Amygdala (tissue), 56 donors: ENCODE measurements at places on chromosomes 3 and 15.

DNA sequence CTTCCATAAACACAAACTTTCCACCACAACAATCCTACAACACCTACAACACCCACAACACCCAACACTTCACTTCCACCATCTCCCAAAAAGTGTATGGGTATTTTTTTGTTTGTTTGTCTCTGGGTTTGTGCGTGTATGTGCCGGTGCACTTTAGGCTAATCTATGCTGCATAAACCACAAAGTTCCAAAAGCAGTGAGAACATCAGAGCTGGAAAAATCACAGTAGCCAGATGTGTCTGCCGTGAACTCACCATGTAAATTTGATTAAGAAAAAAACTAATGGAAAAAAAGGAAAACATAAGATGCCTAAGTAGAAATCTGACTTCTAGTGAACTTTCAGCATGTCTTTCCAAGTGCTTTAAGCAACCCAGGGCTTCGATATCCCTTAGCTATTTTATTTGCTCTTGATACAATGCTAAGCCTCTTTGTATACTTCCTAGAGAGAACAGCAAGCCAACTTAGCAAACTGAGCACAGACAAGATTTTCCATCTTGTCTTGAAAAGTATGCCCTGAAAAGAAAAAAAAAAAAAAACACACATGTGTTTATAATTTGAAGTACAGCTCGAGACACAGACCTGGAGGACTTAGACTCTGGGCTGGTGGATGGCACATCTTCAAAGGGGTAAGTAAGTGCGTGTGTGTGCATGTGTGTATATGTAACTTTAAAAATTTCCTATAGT lies 91.4 kb downstream of the WWTR1 start:
- no peak for DNase-seq

- DNase-seq: no peak
Measured at GRCh38 chr15:49696433-49696832, 75.6 kb downstream of the DTWD1 start.

DNA sequence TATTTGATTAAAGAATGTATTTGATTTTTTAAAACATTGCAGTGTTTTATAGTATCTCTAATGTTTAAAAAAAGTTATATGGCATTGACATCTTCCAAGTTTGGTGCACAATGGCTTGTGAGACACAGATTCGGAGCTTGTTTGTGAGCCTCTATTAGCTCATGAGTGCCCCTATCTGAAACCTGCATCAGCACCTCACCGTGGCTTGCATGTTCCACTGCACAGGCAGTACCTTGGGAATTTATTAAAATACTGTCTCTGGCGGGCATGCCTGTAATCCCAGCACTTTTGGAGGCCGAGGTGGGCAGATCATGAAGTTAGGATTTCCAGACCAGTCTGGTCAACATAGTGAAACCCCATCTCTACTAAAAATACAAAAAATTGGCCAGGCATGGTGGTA lies 6.8 kb upstream of the RTP2 start:
- DNase-seq: no peak

DNA sequence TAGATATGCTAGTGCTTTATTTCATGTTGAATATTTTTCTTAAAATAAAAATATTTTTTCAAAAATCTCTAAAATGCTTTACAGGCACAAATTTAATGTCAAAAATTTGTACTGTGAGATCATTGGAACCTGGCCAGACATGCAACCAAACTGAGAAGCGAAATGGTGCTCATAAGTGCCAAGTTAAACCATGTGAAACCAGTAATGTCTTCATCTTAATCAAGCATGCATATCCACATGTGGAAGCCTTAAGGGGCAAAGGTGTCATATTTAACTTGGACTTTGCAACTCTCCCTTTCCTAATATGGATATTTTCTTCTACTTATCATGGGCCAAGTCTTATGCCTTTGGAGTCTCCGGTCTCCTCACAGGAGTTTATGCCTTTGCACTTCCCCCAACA lies 208.9 kb upstream of the COL8A1 start:
- no peak for DNase-seq

GRCh38 chr3:100893590-100893989 lies 99.6 kb downstream of the ABI3BP start:
- no peak for DNase-seq

- no peak for DNase-seq
Measured at GRCh38 chr15:50128266-50128665, 9.2 kb upstream of the ATP8B4 start.

DNA sequence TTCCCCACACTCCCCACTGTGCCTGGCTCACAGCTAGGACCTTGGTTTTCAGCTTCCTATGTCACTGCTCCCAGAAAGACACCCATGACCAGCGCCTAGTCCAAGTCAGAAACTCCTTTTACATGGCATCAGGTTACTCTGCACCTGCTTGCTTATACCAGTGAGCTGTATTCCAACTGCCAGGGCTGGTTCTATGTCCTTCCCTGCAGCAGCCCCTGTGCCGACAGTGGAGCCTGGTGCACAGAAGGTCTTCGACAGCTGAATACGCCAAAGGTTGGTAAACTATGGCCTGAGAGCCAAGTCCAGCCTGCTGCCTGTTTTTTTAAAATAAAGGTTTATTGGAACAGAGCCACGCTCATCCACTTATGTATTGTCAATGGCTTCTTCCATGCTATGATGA lies 102.5 kb downstream of the IQSEC1 start:
- no peak for DNase-seq

- DNase-seq: no peak
Measured at GRCh38 chr15:58980351-58980939, 7.0 kb upstream of the RNF111 start.

DNA sequence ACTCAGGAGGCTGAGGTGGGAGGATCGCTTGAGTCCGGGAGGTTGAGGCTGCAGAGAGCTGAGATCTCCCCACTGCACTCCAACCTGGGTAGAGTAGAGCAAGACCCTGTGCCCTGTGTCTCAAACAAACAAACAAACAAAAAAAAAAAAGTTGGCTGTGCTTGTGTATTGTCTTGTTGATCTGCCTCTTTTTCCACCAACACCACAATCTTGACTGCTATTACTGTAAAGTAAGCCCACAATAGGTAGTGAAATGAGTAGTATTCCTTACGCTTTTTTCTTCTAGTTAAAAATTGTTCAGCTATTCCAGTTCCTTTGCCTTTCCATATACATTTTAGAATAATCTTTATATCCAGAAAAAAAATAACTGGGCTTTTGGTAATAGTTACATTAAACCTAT lies 35.5 kb downstream of the PTH1R start:
- no peak for DNase-seq

DNA sequence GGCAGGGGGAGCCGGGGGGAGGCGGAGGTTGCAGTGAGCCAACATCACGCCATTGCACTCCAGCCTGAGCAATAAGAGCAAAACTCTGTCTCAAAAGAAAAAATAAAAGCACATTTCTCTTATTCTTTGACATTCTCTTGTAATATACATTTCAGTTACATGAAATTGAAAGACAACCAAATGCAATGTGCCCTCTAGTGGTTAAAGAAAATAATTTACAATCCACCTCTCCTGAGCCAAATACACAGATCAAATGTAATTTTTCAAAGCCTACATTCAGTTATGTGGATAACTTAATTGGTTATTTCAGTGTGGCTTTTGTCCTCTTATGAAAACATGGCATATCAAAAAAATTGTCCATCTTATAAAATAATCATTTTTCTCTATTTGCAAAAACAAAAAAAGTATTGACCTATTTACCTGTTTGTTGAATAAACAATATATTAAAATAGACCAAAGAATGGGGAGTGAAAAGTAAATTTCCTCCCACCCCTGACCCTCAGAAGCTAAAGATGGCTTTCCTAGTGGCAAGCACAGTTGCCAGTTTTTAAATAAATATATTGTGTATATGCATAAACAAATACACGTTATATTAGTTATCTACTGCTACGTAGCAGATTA lies 14.2 kb upstream of the U2SURP start:
- DNase-seq: no peak

DNA sequence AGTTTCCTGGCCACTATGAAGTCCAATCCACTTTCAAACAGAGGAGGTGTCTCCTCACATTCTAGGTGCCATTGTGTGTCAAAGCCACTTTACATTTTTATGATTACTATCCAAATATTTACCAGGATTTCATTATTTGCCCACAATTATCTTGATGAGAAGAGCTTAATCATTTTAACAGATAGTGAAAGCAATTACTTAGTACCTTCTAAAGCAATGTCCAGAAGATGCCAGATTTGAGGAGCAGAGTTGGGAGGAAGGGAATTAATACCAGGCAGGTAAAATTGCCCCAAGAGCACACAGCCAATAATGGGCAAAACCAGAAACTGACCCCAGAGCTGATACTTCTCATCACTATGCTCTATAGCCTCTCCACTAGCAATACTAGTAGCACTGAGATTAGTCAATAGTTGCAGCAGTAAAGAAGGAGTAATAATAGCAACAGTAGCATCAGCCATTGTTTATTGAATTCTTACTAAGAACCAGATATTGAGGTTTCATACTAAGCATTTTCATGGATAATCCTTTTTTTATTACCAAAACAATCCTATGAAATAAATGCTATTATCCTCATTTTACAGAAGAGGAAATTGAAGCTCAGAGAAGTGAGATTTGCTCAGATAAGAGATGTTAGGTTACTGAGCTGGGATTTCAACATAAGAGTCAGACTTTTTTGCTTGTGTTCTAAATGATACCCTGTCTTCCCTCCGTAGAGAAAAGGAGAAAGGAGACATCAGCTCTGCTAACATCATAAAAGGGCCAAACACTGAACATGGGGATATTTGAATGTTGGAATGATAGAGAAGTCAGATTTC lies 509.3 kb upstream of the CFAP20DC start:
- no peak for DNase-seq

DNA sequence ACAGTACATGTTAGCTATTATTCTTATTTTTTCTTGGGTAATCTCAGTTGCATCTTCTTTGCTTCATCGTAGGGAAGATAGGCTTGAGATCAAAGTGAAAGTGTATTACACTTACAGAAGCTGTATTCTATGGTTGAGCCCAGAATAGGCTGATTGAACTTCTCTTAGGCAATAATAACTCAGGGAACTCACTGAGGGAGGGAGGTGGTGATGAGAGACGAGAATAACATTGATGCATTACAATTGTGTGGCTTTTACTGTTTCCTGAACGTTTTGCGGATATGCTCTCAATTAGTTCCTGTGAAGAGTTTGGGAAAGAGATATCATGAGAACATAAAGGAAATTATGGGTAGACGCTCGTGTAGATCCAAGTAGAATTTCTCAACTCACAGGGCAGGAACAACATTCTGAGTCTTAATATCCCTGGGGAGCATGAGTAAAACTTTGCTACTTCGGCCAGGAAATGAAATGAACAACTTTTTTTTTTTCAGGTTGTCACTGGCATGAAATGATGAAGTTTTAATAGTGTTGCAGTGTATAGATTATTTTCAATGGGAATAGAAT lies 302.2 kb downstream of the TUSC7 start:
- DNase-seq: no peak

DNA sequence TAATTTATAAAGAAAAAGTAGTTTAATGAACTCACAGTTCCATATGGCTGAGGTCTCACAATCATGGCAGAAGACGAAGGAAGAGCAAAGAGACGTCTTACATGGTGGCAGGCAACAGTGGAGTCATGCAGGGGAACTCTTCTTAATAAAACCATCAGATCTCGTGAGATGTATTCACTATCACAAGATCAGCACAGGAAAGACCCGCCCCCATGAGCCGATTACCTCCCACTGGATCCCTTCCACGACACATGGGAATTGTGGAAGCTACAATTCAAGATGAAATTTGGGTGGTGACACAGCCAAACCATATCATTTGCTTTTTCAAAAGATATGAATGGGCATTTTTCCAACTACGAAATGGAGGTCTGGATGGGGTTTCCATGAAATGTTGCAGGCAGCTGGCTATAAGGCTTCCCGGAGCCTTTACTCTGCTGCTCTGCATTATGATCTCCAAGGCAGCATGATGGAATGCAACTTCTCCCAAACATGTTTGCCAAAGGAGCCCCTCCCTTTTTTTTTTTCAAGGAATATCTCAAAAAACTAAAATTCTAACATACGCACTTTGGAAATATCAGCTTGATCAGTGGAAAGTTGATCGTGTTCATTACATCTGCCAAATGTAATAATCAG lies 189.7 kb downstream of the MEX3B start:
- DNase-seq: no peak

GRCh38 chr3:160748787-160749186 lies 7.2 kb upstream of the PPM1L start:
- DNase-seq: no peak

GRCh38 chr3:175713268-175713667 lies 854.1 kb downstream of the NAALADL2 start:
- no peak for DNase-seq

GRCh38 chr3:8983026-8983425 lies 19.8 kb upstream of the RAD18 start:
- DNase-seq: no peak

DNA sequence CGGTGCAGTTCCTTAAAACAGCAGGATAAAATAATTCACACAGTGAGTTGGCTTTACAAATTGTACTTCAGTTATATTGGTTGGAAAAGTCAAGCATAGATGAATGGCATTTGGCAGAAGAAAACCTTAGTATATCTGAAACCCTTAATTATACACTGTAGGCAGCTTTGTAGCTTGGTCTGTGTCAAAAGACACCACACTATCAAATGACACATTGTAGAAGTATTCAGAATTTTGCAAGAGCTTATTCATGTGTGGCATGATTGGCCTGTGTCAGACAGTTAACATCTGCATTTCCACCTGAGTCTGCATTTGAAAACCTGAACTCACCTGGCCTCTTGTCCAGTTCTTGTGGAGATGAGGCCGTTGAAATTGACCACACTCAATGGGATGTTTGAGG lies 13.8 kb downstream of the TMEM266 start:
- DNase-seq: no peak

DNA sequence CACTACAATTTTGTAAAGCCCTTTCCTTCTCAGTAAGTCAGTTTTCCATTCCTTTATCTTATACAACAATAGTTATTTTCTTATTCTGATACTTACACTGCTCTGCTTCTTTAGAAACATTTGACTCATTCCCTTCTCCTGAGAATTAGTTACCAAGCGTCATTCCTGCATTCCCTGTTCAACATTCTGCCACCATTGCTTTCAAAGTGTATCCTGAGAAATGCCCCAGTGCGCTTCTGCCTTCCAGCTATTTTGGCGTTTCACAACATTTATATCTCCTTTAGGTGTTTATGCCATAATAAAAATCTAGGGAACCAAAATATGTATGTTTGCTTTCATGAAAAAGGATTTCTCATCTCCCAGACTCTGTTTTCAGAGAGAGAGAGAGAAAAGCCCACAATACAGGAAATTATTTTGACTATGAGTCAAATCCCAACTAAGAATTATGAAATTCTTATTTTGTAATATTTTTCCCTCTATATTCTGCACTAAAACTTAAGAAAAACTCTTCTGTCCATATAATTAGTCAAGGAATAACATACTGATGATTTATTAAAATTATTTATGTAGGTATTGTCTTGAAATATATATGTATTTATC lies 118.2 kb upstream of the RAP2B start:
- no peak for DNase-seq

- DNase-seq: no peak
Measured at GRCh38 chr3:188722963-188723362, 448.8 kb upstream of the TPRG1 start.
